Esophagus squamous epithelium (tissue), 5 donors: ENCODE measurements at places on chromosomes 5 and 9.

DNA sequence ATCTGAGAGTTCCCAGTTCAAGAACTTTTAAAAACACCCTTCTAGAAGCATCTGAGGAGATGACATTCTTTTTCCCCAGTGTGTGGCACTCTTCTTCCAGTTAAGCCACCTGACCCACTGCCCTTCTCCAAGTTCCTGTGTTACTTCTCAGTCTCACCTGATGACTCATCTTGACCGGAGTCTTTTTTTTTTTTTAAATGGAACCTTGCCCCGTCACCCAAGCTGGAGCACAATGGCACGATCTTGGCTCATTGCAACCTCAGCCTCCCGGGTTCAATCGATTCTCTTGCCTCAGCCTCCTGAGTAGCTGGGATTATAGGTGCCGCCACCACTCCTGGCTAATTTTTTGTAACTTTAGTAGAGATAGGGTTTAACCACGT, 224.1 kb upstream of the DAB2 start:
- DNase-seq: no peak

GRCh38 chr9:124470726-124471125, 20.5 kb downstream of the ADGRD2 start:
- no peak for DNase-seq

DNA sequence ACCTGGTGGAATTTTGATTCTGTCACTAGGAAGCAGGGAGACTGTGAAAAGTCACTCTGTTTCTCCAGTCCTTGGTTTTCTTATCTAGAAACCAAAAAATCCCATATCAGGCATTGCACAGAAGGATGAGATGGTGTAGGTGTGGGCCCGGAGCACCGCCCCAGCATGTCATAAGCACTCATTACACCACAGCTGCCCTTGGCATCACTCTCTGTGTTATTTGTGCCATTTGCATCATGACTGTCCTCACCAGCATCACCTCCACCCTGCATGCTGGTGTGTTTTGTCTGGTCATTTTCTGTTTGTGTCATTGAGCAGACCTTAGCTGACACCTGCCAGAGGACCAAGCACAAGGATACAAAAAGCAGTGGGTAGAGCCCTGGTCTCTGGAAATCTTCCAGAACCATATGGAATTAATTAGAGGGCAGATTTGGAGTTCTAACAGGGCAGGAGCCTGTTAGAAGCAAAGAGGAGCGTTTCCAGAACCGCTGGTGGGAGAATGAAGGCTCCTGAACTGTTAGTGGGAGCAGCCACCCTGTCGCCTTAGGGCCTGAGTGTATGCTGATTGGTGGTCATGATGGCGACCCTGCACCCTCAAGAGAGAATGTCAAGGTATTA, 99.3 kb downstream of the AMBP start:
- DNase-seq: no peak

GRCh38 chr9:69593301-69593700, 78.9 kb downstream of the APBA1 start:
- no peak for DNase-seq

DNA sequence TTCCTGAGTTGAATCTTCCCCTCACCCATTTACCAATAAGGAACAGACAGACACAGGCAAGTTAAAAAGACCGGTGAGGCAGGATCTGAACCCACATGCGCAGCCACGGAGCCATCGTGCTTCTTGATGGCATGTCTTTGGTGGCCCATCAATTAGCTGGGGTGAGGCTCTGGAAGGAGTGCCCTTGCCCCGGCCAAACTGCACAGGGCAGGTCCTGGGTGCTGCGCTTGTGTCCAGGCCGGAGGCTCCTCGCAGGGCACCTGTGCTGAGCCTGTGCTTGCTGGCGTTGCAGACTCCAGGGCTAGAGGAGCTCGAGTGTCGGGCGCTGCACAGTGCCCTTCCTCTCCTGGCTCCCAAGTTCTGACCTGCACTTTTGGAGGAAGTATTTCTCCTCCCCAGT, 66.4 kb downstream of the PSMB7 start:
- no peak for DNase-seq

DNA sequence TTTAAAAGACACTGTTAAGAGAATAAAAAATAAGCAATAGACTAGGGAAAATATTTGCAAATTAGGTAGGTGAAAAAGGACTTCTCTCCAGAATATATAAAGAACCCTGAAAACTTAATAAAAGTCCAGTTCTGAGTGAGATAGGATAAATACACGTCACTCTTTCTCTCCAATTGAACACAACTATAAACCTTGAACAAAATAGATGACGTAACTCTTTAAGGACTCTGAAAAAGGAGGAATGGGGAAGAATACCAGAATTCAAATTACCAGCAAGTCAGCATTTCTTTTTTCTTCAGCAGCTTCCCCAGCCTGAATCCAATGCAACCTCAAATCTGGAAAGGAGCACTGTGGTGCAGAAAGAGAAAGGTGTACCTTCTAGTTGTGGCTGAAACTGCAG, 6.8 kb upstream of the WDR41 start:
- DNase-seq: no peak

GRCh38 chr9:123138163-123138562, 104.7 kb downstream of the GPR21 start:
- no peak for DNase-seq

- no peak for DNase-seq
Measured at GRCh38 chr9:106092083-106092482, 397.7 kb downstream of the TMEM38B start.

DNA sequence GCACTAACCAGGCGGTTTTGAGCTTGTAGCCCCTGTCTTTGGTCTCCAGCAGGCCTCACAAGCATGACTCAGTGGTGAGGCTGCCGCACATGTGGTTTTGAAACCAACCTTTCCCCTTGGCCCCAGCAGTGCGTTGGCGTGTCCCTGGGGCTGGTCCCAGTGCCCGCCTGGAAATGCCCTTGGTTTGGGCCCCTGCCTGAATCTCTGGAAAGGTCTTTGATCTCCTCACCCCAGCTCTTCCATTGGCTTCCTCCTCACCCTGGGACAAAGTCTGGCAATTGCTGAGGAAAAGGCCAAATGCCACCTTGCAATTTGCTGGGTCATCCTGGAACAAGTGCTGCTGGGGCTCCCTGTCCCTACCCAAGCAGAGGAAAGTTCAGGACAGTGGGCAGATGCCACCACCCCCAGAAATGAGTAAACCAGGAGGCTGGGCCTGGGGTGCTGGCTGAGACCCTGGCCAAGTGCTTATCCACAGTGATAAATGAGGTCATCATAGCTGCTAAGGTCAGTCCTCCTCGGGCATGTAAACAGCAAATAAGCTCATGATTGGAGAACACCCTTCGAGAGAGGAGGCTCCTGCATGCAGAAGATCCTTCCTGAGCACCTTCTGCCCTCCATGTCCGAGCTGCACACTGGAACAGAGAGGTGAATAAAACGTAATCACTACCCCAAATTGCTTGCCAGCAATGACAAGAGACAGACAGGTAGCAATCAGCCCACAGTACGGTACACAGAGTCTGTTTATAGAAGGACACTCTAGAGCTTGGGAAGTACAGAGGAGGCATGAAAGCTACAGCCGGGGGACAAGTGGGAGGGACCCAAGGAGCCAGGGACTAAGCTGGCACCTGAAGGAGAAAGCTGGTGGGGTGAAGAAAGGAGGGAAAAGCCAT, 98.9 kb upstream of the CPEB4 start:
- no peak for DNase-seq

DNA sequence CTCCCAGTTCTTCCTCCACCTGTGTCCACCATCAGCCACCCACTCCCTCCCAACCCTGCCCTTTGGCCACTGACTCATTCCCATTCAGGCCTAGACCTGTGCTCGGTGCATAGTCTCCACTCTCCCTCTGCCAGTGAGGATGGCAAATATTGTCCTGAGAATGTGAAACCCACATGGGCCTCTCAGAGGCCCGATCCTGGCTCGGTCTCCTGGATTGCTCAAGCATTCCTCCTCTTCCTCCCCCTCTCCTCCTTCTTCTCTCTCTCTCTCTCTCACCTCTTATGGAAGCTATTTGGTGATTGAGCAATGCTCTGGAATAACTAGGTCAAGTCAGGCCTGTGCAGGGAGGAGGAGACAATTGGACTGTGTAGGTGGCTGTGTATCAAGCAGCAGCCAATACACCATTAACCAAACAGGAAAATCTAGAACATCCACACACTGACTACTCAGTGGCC, 99.9 kb downstream of the KLF4 start:
- no peak for DNase-seq

DNA sequence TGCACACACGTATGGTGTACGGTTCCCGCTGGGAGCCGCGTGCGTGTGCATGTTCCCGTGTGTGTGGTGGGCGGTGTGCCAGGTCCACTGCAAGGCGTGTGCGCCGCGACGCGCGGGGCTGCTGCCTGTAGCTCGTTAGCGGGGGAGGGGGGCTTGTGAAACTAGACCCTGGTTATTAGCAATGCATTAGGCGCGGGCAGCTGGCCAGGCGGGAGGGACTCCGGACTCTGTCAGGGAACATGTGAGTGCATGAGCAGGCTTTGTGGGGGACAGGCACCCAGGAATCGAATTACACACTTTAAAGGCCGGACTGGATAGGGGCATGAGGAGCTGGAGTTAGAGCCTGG, 32.2 kb upstream of the ENHO start:
- no peak for DNase-seq

GRCh38 chr9:130426883-130427282, 17.9 kb upstream of the ASS1 start:
- DNase-seq: no peak

GRCh38 chr5:37247036-37247435, 2.1 kb downstream of the CPLANE1 start:
- no peak for DNase-seq

GRCh38 chr5:178404987-178405386, 172.4 kb upstream of the PHYKPL start:
- DNase-seq: no peak

DNA sequence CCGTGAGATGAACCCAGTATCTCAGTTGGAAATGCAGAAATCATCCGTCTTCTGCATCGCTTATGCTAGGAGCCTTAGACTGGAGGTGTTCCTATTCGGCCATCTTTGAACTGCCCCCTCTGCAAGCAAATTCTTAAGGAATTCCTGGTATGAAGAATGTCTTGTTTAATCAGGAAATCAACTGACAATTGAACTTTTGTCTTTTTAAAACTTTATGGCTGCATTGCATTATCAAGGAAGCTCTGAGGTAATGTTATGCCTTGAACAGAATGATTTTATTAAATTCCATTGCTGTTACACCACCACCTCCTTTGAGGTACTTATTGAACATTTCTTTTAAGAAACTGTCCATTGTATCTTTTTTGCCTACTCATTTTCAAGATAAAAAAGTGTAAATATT, 1915.7 kb upstream of the CDH9 start:
- no peak for DNase-seq

GRCh38 chr5:1760231-1760630, 39.4 kb downstream of the MRPL36 start:
- DNase-seq: no peak

- no peak for DNase-seq
Measured at GRCh38 chr5:9104571-9105339, 441.1 kb downstream of the SEMA5A start.

DNA sequence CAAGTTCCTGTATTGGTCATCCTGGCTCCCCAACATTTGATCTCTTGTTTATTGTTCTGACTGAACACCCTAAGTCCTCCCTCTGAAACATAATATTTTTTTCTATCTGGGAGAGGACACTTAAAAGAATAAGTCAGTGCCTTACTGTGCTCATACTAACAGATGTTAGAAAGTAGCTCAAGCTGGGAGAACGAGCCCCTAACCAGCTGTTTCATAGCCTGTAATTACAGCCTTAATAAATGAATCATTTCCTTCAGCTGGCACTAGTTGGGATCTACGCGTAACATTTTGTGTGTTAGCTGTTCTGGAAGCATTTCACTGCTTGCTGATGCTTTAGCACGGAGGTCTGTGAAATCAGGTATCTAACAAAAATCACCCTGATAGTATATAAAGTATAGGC, 345.9 kb upstream of the RIOK2 start:
- DNase-seq: no peak

- no peak for DNase-seq
Measured at GRCh38 chr9:36985769-36986467, 48.1 kb downstream of the PAX5 start.

- no peak for DNase-seq
Measured at GRCh38 chr5:147981074-147981473, 74.7 kb upstream of the C5orf46 start.

GRCh38 chr5:39608024-39608423, 183.2 kb upstream of the DAB2 start:
- DNase-seq: no peak
